ENCODE measurements at places on chromosomes 7 and 10.

DNA sequence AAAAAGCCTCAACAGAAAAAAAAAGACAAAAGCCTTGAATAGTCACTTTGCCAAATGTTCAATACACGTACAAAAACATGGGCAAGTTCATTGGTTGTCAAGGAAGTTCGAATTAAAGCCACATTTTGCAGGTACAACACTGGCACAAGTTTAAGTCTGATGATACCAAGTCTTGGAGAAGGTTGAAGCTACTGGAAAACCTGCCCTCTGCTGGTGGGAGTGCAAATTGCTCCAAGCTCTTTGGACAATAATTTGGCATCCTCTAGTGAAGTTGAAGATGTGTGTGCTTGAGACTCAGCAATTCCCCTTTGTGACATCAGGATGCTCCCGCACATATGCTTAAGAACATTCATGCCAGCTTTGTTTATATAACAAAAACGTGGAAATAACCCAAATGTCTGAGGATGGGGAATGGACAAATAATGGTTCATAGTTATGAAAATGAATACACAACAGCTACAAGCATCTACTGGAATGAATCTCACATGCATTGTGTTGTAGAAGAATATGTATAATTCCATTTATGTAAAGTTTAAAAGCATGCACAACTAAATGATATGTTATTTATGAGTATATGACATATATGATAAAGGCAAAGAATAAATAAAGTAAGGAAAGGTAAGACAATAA is 120.0 kb upstream of the PLPP4 start:
- no peak for DNase-seq

DNA sequence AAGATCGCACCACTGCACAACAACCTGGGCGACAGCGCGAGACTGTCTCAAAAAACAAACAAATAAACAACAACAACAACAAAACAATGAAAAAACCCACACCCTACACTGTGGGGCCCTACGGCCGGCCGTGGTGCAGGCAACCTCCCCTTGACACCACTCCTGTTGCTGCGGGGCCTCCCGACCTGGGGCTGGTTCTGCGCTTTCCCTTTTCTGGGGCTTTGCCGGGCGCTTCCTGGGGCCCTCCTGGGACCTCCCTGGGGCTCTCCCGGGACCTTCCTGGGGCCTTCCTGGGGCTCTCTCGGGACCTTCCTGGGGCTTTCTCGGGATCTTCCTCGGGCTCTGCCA is 46.6 kb downstream of the INSIG1 start:
- DNase-seq: no peak

GRCh38 chr7:73447121-73447733 is 13.6 kb downstream of the FZD9 start:
- DNase-seq: no peak

DNA sequence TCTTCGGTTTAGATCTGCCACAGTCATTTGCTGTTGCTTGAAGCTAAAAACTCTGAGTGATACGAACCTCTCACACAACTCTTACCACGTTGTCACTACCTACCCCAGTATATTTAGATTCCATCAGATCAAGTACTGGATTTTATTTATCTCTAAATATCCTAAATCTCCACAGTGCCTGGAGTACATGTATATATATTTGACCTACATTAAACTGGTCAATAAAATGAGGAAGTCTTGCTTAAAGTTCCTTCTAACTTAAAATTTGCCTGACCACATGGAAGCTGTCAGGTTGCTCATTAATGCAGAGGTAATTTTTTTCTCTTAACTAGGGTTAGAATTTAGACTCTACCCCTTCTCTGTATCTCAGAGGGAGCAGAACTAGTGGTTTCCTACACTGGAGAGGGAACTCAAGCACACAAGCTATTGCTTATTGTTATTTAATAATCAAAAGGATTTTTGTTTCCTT is 3.1 kb upstream of the MACC1 start:
- no peak for DNase-seq

DNA sequence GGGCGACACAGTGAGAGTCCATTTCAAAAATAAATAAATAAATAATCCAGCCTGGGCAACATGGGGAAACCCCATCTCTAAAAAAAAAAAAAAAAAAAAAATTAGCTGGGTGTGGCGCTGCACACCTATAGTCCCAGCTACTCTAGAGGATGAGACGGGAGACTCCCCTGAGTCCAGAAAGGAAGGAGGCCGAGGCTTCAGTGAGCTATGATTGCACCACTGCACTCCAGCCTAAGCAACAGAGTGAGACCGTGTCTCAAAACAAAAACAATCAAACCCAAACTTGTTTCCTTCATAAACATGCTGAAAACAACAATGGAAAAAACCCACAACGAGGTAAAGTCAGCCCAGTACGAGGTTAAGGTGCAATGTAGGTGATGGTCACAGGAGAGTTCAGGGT is 1.2 kb downstream of the COX19 start:
- no peak for DNase-seq
